NCI-H774 (cell line): ENCODE measurements at places on chromosomes 3 and 15.

GRCh38 chr3:71582612-71583565 lies 639 bp downstream of the FOXP1 start:
- DNase-seq: peak; percentile 18

- no peak for DNase-seq
These were observed 1.6 kb upstream of the GNB4 start for GRCh38 chr3:179452872-179453271.

DNA sequence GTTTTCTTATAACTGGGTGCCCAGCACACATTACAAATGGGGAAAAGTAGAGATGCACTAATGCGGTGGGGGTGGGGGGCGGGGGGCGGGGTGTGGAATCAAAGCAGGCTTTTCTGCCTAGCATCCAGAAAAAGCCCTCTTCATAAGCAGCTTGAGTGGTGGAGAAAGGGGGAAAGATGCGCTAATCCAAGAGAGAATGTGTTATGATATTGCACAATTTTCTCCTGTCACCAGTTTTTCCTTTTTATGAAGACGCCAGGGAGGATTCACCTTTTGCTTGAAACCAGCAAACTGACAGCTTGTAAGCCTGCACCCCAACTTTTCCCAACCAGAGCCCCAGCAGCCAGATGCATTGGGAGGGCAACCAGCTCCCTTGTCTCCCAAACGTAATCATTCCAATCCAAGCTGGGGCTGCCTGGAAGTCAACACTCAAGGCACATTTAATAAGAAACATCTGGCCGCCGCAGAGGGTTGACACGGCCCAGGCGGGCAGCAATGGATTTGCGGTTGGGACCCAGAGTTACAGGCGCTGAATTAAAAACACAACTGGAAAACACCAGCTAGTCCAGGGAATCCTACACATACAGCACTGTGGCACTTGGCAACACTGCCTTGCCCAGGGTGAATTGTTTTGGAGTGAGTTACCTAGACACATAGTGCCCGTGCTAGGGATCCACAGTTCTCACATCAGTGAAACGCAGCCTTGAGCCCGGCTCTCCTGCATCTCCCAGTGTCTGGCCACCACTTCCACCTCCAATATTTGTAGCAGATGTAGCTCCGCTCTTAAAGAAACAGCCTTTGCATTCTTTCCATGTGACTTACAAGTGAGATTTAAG lies 218.5 kb upstream of the PRICKLE2 start:
- DNase-seq: no peak

GRCh38 chr3:74639681-74640080 lies 25.2 kb upstream of the CNTN3 start:
- no peak for DNase-seq

DNA sequence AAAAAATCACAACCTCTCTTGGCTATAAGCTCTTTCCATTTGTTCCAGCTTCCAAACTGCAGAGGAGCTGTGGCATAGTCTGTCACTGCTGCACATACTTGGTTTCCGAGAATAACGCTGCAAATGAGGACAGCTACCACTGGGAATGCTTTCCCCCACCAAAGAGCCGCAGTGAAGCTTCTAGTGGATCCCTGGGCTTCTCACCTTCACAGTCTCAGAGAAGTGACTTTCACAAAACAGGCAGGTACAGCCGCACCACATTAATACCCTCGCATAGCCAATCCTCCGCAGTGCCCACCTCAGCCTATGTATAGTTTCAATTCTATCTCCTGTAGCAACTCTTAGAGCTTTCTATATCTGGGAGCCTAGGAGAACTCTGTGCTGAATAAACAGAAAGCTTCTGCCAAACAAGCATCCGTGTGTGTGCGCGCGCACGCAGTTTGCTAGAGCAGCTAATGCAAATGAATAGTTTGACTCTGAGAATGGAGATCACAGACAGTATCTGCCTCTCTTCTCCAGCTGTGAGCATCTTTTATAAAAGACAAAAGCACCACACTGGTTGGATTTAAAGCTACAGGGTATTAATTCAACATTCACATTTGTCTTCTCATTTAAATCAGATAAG lies 81.9 kb upstream of the PLXND1 start:
- peak; percentile 68 for DNase-seq

GRCh38 chr3:14880447-14881106 lies 61.8 kb downstream of the FGD5 start:
- DNase-seq: no peak

GRCh38 chr3:16928386-16929132 lies 43.8 kb downstream of the PLCL2 start:
- DNase-seq: no peak

- DNase-seq: no peak
These were observed 158.4 kb upstream of the CCDC54 start for GRCh38 chr3:107218864-107219269.

GRCh38 chr15:40290545-40290917 lies 7.7 kb upstream of the ANKRD63 start:
- DNase-seq: no peak

DNA sequence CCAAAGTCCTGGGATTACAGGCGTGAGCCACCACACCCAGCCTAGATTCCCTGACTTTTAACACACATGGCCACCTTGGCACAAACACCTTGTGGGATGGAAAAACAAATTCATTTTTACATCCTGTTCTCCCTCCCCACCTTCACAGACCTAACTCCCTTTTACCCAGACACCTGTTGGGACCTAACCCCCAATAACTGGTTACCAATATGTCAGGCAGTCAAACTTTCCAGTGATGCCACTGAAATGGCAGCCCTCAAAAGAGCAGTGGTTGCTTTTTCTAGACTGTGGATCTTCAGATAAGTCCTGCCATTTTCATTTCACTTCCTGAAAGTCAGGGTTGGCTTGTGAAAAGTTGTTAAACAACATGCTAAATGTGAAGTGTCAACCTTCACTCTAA lies 34.9 kb downstream of the SIN3A start:
- no peak for DNase-seq

GRCh38 chr3:46883054-46883829 lies 5.7 kb downstream of the PTH1R start:
- no peak for DNase-seq

GRCh38 chr3:127489357-127489756 lies 101.2 kb downstream of the TPRA1 start:
- no peak for DNase-seq

- DNase-seq: no peak
These were observed at the start of gene P2RY12 for GRCh38 chr3:151384741-151385174. P2RY12 (minus strand) TSS chr3:151384753; CDS start chr3:151338845, 45,908 bp downstream.

GRCh38 chr3:16794257-16794656 lies 90.5 kb upstream of the PLCL2 start:
- no peak for DNase-seq

DNA sequence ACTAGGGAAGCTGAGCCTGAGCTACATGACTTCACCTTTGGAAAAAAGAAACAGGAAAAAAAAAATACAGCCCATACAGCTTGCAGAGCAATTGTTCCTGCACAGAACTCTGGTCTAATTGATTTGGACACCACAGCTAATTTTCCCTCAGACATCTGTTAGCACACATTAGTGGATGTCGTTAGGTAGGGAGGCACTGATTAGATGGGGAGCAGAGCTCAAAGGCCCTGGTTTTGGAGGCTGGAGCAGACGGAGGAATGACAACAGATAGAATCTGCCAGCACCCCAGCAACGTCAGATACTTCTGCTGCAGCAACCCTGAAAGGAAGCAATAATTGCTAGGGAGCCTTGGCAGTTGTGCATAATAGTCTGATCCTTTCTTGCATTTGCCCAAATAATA lies 398.9 kb downstream of the LSAMP start:
- DNase-seq: no peak

DNA sequence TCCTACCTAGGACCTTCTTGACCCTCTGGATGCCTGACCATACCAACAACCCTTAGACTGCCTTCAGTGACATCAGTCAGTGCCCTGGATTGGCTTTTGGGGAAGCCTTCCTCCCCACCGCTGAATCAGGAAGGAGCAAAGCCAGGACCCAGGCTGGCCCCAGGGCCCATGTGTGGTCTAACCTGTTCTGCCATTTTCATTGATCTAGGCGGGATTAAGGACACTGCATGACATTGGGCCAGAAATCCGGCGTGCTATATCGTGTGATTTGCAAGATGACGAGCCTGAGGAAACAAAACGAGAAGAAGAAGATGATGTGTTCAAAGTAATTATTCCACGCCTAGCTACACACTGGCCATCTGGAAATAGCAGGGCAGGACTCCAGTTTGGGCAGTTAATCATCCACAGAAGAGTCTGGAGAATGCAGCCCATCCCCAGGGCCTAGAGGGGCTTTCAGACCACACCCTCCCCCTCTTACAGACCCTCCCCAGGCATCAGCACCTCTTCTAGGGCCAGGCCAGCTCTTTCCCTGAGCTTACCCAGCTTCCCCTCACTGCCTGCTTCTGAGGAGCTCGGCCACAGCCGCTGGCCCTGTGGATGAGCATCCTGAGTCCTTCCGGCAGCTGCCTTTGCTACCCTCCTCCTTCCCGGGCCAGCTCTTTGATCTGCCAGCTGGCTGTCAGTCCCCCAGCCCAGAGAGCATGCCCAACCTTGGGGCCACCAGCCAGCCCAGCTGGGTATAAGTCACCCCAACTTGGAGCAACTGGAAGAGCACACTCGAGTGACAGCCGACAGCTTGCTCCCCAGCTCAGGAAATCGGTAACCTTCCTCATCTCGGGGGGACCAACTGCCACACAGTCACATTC lies 45.9 kb downstream of the CHDH start:
- DNase-seq: no peak

DNA sequence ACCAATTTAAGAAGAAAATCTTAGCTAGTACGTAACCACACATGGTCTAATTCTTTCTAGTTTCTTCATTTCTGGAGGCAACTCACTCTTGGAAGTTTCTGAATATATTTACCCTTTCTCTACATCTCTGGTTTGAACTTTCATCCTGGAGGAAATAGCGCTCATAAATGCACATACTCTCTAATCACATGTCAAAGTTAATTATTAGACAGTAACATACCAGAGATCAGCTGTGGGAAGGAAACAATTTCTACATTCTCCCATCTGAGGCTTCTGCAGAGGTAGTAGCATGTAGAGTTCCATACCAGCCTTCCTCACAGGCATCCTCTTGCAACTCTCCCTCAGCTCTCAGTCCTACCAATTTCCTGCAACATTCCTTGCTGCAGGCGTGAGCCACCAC lies 132.5 kb downstream of the RBPMS2 start:
- no peak for DNase-seq

DNA sequence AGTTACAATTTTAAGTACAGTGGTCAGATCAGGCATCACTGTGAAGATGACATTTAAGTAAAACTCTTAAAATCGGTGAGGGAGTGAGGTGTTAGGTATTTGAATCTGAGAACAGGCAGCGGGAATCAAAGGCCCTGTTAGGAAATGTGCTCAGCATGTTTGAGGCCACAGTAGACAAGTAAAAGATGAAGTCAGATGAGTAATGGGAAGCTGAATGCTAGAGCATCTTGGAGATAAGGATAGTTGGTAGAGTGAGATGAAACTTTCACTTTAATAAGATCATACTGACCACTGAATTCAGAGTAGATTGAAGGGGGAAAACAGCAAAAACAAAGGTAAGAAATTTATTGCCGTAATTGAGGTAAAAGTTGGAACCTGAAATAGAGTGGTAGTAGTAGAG lies 61.6 kb downstream of the DCBLD2 start:
- no peak for DNase-seq

GRCh38 chr3:56122911-56123310 lies 345.4 kb downstream of the ERC2 start:
- DNase-seq: no peak

- no peak for DNase-seq
These were observed 33.2 kb upstream of the SECISBP2L start for GRCh38 chr15:49079340-49080039.

GRCh38 chr15:47786371-47786770 lies 69.1 kb downstream of the SEMA6D start:
- no peak for DNase-seq

GRCh38 chr3:148203297-148204010 lies 494.2 kb upstream of the AGTR1 start:
- DNase-seq: no peak

DNA sequence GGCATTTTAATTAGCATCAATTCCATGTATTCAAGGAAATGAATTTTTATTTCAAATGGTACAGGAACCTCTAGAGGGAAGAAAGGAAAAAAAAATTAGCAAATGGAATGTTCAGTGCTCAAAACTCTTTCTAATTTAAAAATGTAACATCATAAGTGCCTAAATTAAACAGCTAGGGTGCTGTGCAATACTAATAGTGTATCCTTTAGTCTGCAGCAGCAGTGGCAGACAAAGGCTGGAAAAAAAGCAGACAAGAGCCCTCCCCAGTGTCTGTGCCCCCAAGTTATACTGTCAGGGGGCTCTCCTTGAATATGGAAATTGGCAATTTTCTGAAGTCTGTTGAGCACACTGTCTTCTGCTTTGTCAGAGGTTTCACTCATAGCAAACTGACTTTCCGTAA lies 159.5 kb downstream of the CLSTN2 start:
- DNase-seq: no peak

DNA sequence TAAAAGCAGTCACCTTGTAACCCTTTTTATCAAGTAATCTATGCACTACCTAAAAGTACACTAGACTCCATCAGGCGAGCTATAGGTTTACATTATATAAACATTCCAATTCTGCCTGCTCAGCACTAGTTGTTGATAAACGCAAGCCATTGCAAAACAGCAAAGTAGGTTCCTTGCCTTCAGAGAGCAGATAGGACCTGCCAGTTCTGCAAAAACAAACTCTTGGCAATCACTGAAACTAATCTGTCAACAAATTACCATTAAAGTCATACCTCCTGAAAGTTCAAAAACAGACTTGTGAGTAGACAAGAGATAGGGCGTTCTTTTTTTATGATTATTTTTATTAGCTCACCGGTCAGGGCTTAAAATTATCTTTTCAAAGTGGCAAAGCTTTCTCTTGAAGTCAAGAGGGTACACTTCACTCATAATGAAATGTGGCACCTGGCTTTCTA lies 392.5 kb downstream of the FOXP1 start:
- DNase-seq: no peak

GRCh38 chr15:101439285-101439919 lies 50.1 kb downstream of the PCSK6 start:
- no peak for DNase-seq

DNA sequence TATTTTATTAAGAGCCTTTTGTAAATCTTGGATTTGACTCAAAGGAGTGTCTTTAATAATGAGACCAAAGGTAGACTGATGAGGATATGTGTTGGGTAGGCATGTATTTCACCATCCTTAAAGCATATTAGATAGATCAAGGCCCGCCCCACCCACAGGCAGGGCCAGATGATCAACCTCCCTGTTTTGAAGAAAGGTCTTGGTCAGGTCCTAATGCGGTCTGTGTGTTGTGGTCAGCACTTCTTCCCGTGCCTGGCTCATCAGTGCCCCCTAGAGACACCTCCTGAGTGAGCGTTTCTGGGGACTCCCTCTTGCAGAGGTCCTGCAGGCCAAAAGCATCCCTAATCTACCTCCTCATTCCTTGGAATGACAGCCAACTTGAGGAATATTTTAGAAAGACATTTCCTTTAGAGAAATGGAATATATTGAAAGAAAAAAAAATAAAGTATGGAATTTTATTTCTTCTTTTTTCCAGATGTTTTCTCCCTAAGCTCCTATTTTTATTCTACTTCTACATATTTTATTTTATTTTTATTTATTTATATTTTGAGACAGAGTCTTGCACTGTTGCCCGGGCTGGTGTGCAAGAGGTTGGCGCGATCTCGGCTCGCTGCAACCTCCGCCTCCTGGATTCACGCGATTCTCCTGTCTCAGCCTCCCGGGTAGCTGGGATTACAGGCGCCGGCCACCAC lies 6.0 kb downstream of the TM4SF4 start:
- DNase-seq: peak; percentile 70

- no peak for DNase-seq
These were observed 17.5 kb downstream of the CCR4 start for GRCh38 chr3:32968920-32969389.

GRCh38 chr3:178043084-178043483 lies 493.2 kb upstream of the KCNMB2 start:
- peak; percentile 18 for DNase-seq
